ENCODE measurements at places on chromosomes 7 and 10.

DNA sequence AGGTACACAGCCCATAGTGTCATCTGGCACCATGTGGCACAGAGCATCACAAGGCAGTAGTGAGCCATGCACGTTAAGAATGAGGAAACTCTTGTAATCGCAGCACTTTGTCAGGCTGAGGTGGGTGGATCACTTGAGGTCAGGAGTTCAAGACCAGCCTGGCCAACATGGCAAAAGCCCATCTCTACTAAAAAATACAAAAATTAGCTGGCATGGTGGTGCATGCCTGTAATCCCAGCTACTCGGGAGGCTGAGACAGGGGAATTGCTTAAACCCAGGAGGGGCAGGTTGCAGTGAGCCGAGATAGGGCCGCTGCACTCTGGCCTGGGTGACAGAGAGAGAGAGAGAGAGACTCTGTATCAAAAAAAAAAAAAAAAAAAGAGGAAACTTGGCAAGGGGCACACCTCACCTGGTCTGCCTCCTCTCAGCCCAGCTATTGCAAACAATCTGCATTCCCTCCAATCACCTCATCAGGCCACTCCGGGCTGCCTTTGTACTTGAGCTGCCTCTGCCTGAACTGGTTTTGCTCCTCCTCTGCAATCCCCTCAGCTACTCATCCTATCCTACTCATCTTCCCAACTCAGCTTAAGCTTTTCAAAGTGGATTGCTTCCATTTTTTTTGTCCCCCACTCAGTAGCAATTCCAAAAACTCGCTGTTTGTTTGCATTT lies 46.0 kb upstream of the OPTN start:
- no peak for DNase-seq

DNA sequence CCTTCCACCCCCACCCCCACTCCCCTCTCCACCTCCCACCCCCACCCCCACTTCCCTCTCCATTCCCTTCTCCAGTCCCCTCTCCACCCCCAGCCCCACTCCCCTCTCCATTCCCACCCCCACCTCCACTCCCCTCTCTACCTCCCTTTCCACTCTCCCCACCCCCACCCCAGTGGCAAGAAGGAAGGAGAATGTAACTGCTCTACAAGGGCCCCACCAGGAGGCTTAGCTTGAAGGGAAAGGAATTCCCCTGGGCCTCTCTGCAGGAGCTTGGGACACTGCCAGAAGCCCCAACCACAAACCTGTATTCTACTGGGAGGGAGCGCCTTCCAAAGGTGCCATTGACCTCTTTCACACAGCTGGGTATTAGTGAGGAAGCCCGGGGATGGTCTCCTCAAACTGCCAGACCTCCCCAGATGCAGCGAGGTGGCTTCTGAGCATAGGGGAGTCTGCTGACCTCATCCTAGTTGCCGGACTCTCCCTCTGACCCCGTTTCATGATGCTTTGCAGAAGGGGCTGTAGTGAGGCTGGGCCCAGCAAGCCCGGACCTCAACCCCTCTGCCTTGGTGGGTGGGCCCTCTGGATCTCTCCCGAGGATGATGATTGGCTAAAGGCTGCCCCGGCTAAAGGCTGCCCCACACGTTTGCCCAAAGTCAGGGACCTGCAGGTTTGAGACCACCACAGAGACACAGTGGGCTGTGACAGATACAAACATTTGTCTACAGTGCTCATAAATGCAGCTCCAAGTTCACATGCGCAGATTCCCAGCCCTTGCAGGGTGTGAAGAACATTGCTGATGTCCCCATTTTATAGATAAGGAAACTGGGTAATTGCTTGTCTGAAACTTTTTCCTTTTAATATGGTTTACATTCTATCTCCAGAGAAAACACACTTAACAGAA lies 2.9 kb downstream of the DEPP1 start:
- DNase-seq = no peak

GRCh38 chr10:125940515-125940914 lies 44.2 kb downstream of the FANK1 start:
- no peak for DNase-seq

DNA sequence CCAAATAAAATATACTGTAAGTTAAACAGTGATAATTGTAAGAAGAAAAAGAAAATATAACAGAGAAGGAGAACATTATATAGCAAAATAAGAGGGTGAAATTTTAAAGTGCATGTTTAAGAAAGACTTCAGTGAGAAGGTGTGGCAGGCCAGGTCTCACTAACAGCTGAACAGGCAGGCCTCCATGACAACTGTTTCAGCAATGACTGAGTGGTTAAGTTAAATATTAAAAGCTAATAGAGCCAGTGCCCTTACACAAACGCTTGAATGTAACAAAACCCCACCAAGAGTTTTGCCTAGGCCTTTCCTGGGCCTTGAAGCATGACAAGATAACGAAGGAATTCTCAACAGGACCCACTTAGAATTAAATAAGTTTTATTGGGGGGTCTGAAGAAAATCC lies 32.6 kb downstream of the CFAP43 start:
- DNase-seq = no peak

DNA sequence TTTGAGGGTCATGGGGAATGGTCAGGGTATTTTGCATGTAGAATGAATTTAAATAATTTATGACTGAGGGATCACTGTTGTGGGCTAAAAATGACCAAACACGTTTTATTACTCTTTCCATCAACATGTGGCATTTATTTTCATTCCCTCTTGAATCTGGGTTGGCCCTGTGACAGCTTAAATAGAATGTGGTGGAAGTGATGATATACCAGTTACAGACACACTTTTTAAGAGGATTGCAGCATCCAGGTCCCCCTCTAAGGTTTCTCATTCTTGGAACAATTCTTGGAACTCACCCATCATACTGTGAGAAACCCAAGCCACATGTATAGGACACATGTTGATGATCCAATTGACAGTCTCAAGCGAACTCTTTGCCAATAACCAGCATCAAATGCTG lies 272.4 kb downstream of the ETV1 start:
- no peak for DNase-seq

GRCh38 chr10:59383908-59384307 lies 21.6 kb upstream of the FAM13C start:
- DNase-seq = no peak

DNA sequence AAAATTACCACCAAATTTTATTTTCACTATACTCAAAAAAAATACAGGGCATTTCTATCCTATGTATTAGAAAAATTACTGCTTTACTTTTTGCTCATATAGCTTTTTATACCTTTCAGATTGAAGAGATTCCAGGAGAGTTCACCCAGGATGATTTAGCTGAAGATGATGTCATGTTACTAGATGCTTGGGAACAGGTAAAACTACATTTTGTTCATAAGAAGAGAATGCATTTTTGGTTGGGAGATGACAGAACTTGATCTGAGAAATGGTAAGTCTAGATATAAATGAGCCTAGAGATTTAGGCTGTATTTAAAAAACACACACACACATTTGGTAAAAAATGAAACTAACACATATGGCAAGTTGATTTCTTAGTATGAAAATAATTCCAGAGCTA lies 38.1 kb upstream of the ARL4A start:
- no peak for DNase-seq

GRCh38 chr10:29084681-29085307 lies 204.1 kb upstream of the LYZL1 start:
- no peak for DNase-seq

DNA sequence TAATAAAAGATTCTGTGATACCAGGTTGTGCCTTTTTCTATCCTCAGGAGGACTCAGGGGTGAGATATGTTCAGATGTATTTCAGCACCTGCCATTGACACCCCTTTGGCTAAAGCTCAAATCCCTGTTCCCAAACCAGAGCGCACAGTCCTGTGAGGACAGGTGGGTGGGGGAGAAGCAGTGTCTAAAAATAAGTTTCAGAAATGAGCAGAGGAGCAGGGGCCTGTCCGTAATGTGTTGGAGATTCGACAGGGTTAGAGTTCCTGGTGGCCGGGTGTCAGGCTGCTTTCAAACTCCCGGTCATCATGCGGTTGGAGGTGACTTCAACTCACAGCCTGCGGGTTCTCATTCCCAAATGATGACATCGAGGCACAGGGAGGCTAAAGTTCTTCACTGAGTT lies 211.5 kb downstream of the KLF6 start:
- DNase-seq = no peak

DNA sequence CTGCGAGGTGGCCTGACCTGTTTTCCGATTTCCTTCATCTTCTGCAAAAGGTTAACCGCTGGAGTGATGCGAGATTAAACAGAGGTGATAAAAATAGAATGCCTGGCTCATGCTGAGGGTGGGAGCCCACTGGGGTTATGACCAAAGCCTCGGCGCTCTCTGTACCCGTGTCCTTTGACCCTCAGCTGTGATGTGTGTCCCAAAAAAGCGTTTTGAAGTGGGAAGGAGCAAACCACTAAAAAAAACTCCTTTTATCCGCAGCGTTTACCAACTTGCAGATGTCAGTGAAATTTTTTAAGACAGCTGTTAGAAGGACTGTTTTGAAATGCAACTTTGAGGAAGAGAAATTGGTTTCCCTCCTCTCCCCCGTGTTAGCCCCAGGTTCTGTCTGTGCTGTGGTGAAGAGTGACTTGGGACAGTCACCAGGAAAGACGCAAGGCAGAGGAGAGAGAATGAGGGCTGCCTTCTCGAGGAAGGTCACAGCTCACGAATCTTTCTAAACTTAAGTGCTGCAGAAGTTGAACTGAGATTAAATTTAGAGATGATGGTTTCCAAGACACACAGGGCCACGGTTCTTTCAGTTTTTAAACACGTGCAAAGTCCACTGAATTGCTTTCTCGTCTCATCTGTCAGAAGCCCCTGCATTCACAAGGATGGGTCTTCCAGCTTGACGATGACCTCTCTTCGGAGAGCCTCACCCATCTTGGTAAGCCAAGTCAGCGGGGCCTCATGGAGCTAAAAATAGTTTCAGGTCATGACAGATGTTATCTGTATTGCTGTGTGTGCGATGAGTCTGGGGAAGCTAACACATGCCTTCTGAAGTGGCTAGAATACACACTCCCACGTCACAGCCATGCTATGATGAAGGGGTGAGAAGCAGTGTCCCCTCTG lies 27.6 kb downstream of the AMZ1 start:
- no peak for DNase-seq

DNA sequence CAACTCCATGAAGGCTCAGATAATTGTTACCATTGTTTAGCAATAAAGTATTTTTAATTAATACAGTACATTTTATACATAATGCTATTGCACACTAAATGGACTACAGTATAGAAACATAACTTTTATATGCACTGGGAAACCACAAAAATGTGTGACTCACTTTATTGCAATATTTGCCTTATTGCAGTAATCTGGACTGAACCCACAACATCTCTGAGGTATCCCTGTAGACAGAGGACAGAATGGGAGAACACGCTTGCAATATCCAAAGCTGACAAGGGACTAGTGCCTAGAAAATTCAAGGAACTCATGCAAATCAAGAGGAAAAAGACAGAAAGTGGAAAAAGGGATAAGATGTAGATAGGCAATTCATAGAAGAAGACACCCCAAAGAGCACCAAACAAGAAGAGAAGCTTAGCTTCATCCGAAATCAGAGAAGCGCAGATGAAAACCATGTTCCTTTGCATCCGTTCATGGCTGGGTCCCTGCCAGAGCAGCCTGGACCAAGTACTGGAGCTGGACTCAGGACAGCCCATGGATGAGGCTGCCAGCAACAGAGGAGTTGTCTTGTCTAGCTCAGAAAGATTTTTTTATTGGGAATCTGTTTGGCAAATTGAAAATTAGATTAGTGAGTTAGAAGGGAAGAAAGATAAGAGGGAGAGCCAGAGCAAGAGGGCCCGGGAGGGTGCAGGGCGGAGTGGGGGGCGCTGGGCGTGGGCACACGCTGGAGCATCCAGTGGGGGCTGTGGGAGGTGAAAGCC lies 16.0 kb upstream of the GALNTL5 start:
- DNase-seq = no peak

Data from ascending aorta (tissue), 2 donors.